Ovary (tissue), 10 donors: ENCODE measurements at places on chromosomes 3 and 15. TPM values are rescaled to one million over a fixed set of nuclear protein-coding genes. Genes with fewer than 3 reads are reported as not detected.

Gene ANKRD63
- not detected for total RNA-seq

Gene SNURF
- 36.6 TPM for total RNA-seq

Gene SPINT1
- total RNA-seq = 131 TPM

Gene ATP2B2
- 0.52 TPM for total RNA-seq

Gene FURIN
- 31.0 TPM for total RNA-seq

Gene DAZL
- total RNA-seq = not detected

Gene SLC6A20
- total RNA-seq = 0.13 TPM

Gene AP3B2
- 3.3 TPM for total RNA-seq

Gene COL6A5
- total RNA-seq = not detected

Gene SLC24A1
- 12.9 TPM for total RNA-seq

DNA sequence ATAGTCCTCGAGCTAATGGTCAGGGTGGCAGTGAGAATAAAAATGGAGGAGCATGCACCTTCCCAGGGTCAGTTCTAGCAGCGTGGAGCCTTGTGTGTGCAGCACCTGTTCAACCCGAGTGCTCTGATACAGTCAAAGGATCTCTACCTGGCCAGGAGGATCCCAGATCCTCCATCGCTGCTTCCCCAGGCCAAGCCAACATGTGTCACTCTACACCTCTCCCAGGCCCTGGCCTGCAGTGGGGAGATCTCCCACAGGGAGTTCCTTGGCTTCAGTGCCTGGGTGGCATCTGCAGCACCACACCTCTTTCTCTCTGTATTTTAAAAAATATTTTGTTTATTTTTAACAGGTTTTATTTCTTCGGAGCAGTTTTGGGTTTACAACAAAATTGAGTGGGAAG is 414.8 kb upstream of the C2CD4B start:
- DNase-seq = no peak

DNA sequence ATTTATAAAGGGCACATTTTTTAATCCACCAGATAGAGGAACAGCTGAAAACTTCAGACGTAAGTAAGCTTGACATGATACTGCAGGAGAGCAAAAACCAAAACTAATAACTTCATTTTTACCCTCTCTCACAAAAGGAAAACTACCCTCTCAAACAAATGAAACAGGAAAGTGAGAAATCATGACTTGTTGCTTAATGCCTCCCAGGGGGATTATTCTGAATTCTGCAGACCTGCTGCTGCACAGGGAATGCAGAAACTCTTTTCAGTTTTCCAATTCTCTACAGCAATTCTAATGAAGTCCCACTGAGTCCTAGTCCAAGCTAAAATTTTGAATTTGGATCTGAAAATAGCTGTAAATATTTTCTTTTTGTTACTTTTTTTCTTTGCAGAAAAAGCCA is 637.1 kb upstream of the CCDC54 start:
- no peak for DNase-seq

DNA sequence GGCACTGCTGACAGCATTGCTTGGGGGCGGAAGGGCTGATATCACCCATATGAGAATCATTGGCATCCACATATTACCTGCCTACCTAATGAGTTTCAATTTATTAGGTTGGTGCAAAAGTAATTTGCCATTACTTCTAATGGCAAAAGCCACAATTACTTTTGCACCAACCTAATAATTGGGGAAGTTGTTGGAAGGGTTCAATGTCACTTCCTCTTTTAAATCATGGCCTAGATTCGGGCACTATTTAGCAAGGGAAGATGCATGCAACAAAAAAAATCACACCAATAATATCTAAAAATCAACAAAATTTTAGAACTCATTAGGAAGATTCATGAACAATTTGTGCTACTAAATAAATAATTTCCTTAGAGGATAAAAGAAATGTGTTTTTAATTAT is 56.0 kb upstream of the AGTR1 start:
- DNase-seq = no peak

DNA sequence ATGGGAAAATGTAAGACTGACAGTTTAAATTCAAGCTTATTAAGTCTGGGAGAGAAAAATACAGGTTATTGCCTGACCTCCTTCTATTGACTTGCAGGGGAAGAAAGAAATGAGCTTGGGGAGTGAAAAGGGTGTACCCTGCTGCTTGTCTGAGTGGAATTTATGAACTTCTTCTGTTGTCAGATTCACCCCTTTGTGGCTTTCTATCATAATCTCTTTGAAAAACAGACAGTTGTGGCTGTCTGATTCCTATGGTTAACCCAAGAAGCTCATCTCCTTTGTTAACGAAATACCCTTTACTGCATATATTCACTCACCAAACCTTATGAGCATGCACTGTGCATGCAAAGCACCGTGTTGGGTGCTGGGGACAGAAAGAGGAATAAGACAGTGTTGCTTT is 22.5 kb downstream of the GPD1L start:
- no peak for DNase-seq

DNA sequence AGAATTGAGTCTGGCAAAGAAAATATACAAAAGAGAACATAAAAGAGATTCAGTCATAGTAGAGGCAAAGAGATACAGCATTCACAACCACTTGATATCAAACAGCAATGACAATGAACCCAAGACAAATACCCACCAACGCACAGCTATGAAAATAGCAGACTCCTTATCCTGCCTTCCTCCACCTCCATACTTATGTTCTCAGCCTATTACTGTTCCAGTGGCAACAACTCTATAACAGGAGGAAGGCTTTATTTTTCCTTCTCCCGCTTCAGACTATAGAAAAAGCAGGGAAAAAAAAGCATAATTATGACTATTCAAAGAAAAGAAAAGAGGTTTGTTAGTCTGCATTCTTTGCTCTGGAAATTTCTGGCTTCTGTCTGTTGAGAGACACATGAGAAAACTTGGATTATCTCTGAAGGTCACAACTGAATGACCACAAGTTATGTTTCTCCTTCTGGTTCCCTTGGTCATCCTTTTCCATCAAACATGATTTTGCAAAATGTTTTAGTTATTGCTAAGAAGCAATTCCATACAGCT is 81.2 kb upstream of the PLXND1 start:
- DNase-seq = no peak

- DNase-seq = no peak
These were observed 115.9 kb downstream of the IQSEC1 start for GRCh38 chr3:12957339-12957738.

DNA sequence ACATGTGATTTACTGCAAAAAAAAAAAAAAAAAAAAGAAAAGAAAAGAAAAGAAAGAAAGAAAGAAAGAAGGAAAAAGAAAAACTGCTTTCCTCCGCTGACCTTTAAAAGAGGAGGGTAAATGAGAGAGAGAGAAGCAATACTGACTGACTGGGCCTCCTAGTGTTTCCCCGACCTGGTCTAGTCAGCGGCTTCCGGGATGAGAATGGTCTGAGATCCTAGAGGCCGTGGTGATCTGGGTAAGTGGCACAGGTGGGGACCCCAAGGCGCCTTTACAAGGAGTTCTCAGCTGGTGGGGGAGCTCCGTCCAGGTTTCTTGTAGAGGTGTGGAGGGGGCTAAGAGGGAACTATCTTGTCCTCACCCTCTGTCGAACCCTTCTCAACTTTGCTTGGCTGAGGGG is 223.1 kb downstream of the MEIS2 start:
- DNase-seq = no peak

DNA sequence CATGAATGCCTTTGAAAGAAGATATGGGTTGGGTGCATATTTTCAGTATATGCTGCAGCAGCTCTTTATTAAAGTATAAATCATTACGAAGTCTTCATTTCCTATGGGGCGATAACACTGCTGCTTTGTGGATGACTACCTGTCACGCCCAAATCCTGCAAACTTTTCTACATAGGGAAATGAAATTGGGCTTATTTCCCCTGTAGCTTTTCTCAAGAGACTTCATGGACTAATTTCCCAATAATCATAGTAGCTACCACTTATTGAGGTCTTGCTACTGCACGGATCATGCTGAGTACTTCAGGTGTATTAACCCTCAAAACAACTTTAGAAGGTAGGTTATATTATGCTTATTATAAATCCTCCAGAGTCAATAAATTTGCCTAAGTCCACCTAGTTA is 8.0 kb downstream of the TGFBR2 start:
- no peak for DNase-seq

GRCh38 chr15:77985031-77985930 is 92.2 kb downstream of the TBC1D2B start:
- DNase-seq = peak; percentile 9

DNA sequence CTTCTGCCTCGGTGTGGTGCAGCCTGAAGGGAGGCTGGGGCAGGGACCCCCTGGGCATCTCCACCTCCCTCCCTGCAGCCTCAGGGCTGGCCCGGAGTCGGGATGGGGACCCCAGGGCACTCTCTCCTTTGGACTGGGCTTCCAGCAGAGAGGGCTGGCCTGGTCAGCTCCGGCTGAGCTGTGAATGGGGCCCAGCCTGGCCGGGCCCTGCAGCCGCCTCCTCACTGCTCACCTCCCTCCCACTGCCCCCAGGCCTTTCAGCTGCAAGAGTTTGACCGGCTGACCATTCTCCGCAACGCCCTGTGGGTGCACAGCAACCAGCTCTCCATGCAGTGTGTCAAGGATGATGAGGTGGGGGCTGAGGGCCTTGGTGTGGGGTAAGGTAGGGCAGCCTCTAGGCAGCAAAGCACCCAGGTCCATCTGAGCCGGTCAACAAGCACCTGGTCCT is 36.0 kb downstream of the PSTPIP1 start:
- no peak for DNase-seq

DNA sequence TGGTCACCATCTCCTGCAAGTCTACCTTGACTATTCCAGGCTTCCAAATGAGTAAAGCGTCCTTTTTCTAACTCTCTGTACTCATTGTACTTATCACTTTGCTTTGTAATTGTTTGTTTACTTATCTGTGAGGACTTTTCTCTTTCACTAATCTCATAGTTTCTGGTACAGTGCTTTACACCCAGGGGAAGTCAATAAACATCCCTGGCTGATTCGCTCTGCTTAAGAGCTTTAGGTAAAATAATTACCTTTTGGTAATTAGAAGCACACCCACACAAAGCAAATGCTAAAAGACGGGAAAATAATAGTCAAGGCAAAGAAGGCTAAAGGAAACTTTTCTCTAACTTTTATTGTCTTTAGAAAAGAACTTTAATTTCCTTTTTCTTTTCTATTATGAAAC is 466.9 kb upstream of the ROBO1 start:
- no peak for DNase-seq

DNA sequence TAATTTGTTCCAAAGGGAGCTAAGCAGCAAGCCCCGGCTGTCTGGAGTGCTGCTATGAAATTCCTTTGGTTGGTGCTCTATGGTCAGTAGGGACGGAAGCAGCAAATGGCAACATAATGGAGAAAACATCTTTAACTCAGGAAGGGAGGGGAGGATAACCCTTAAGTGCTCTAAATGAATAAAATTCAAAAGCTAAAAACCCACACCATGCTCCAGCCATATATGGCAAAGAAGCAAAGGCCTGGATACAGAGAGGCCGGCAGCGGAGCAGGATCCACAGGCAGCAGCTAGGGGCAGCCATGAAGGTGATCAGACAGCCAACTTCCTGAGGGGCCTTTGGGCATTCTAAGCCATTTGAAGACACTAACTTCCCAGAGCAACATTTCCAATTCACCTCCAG is 38.9 kb downstream of the IL17RD start:
- DNase-seq = no peak

DNA sequence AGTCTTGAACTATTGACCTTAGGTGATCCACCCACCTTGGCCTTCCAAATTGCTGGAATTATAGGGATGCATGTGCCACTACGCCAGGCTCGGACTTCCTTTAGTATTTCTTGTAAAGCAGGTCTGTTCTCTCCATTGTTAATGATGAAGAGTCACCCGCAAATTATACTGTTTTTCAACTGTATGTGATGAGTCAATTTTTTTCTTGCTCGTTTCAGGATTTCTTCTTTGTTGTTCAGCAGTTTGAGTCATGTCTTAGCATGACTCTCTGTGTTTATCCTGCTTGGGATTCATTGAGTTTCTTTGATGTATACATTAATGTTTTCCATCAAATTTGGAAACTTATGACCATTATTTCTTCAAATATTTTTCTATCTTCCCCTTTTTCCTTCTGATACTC is 28.9 kb downstream of the GRAMD1C start:
- no peak for DNase-seq

- no peak for DNase-seq
These were observed 20.3 kb downstream of the STARD9 start for GRCh38 chr15:42595626-42596240.

GRCh38 chr15:69992348-69992747 is 105.4 kb downstream of the TLE3 start:
- no peak for DNase-seq

- DNase-seq = no peak
These were observed 11.1 kb downstream of the COL6A6 start for GRCh38 chr3:130528120-130528519.
